ENCODE measurements at places on chromosomes 2 and 18. TPM values are rescaled to one million over a fixed set of nuclear protein-coding genes. Genes with fewer than 3 reads are reported as not detected.

GRCh38 chr2:171995586-171995985 is 4.2 kb upstream of the METAP1D start:
- no peak for DNase-seq

DNA sequence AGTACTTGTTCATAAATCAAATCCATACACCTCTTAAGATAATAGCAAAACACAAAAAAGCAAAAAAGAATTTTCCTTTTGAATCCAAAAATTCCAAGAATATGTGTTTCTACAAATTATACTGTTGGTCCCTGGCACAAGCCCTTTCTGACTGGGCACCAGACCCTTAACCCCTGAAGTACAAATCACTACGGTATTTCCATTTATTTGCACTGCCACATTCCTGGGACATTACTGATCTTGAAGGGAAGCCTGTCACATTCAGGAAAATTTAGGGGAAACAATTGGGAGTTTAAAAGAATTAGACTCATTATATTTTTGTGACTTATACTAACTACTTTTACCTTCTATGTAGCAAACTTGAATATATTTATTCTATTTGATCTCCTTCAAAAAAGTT is 98.8 kb downstream of the ZNF521 start:
- no peak for DNase-seq

Gene EVA1A
- total RNA-seq = 4.6 TPM

Gene FAM110C
- total RNA-seq = 9.2 TPM
